ENCODE measurements at places on chromosomes 6 and 20.

GRCh38 chr6:74431873-74432580 lies 736.0 kb downstream of the CD109 start:
- no peak for DNase-seq

DNA sequence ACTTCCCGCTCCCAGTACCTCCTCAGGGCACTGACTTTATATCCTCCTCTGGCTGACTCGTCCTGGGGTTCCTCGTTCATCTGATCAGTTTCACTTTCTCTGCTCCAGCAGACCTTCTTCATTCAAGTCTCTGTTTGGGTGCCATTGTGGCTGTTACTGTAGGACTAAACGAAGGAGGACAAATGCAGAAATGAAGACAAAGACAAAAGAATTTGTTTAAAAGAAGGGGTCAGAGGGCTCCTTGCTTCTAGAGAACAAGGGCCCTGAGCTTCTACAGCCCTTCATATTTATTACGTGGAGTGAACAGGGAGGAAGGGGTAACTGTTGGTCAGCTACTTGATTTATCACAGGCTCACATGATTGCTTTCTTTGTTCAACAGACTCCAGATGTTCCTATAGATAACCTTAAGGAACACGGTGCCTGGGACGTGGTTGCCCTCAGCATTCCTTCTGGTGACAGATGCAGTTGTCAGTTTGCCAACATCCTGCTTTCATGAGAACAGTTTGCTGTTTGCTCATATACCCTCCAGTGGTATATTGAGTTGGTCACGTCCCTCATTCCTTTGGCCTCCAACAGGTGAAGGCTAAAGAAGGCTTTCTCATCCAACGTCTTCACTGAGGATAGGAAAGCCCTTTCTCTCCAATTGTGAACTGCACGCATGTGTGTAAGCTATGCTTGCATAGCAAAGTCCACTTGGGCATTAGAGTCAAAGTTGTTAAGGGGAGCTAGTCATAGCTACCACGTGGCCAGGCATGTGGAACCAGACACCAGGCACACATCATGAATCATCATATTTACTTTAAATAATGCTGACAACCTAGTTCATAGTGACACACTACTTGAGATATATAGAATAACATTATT lies 69.1 kb upstream of the BTN3A2 start:
- peak; percentile 55 for DNase-seq

GRCh38 chr6:3561725-3562124 lies 104.9 kb upstream of the SLC22A23 start:
- DNase-seq: no peak

- no peak for DNase-seq
Measured at GRCh38 chr6:156757849-156758248, 19.3 kb upstream of the ARID1B start.

GRCh38 chr6:1247056-1247455 lies 64.8 kb upstream of the FOXQ1 start:
- DNase-seq: no peak

- DNase-seq: no peak
Measured at GRCh38 chr6:108123946-108124345, 41.9 kb upstream of the NR2E1 start.

GRCh38 chr6:6052216-6052615 lies 45.5 kb upstream of the NRN1 start:
- DNase-seq: no peak

DNA sequence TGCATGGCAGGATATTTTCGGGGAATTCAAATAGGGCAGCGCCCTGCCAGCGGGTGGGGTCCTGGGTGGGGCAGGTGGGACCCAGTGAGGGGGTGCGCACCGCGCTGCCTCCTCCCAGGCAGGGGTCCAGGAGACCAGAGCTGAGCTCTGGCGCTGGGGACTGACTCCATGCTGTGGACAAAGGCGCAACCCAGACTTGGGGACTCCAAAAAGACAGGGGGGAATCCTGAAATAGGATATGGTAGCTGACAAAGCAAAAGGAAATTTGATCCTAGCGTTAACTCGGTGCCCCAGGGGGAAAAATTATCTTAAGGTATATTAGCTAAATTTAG lies 23.6 kb downstream of the TFAP2A start:
- DNase-seq: no peak

GRCh38 chr20:57986666-57987065 lies 241.8 kb downstream of the ANKRD60 start:
- DNase-seq: no peak

GRCh38 chr20:39067526-39068216 lies 105.5 kb downstream of the DHX35 start:
- no peak for DNase-seq

DNA sequence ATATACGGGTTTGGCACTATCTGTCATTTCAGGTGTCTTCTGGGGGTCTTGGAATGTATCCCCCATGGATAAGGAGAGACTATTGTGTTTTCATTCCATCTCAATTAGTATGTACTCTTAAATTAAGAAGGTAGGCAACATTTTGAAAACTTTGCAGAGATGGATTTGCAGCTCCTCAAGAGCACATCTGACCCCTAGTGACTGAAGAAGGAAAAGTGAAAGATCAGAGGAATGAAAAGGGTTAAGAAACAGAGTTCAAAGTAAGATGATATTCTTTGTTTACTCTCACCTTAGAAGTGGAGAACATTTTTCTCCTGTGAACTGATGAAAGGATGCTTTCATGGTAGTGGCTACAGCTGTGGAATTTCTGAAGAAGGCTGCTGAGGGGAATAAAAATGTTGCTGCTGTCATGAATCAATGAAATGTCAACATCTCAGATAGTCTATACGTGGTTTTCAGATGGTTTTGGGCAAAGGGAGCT lies 41.5 kb downstream of the SH3BGRL2 start:
- peak; percentile 21 for DNase-seq

GRCh38 chr20:24990810-24991252 lies 1.7 kb downstream of the APMAP start:
- DNase-seq: no peak

- DNase-seq: no peak
Measured at GRCh38 chr6:73743556-73743955, 47.6 kb downstream of the CD109 start.

DNA sequence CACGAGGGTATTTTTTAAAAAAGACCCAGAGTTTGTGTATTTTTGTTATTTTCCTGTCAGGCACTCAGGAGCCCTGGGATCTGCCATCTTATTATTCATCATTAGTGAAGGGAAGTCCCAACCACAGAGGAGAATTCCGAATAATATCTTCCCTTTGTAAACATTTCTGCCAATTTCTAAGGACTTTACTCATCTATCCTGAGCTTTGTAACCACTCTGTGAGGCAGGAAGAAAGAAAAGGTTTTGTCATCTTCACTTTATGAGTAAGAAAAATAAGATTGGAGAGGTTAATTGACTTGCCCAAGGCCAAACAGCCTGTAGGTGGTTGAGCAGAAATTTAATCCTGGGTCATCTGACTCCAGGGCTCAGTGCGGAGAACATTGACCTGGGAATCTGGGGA lies 23.0 kb upstream of the IYD start:
- DNase-seq: no peak

- no peak for DNase-seq
Measured at GRCh38 chr6:37809197-37809543, 10.4 kb upstream of the ZFAND3 start.

- no peak for DNase-seq
Measured at GRCh38 chr6:120764312-120764711, 570.0 kb downstream of the TBC1D32 start.

GRCh38 chr6:28953039-28953584 lies 29.3 kb upstream of the TRIM27 start:
- peak; percentile 78 for DNase-seq

GRCh38 chr6:94278146-94278545 lies 858.8 kb upstream of the EPHA7 start:
- DNase-seq: no peak

DNA sequence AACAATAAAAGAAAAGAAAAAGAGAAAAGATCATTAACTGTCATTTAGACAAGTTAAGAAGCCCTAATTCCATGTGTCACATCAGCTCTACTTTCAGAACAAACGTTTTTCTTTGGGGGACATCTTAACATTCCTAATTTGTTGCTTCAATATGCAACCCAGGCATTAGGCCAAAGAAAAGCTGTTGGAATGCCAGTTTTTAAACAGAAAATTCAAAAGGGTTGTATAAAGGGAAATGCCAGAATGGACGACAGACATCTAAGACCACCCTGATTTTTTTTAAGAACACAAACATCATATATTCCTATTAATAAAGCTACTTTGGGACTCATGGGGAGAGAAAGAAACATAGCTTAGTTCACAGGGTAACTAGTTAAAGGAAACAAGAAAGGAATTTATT lies 315.0 kb downstream of the GMDS start:
- no peak for DNase-seq

DNA sequence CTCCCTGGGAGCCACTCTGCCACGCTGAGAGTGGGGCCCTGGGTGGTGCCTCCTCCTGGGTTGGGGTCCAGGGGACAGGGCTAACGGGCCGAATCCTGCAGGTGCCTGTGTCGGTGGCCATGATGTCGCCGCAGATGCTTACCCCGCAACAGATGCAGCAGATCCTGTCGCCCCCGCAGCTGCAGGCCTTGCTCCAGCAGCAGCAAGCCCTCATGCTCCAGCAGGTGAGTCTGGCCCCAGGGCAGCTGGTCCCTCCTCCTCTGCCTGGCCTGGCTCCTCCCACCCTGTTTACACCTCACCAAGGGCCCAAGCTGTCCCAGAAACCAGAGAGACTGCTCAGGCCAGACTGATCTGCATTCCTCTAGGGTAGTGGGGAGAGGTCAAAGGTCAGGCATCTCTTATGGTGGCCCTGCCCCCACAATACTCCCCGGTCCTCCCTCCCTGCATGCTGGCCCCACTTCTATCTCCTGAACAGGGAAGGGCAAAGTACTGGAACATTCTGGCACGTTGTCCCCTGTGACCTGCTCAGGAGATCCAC lies 38.6 kb downstream of the FOXP4 start:
- no peak for DNase-seq

DNA sequence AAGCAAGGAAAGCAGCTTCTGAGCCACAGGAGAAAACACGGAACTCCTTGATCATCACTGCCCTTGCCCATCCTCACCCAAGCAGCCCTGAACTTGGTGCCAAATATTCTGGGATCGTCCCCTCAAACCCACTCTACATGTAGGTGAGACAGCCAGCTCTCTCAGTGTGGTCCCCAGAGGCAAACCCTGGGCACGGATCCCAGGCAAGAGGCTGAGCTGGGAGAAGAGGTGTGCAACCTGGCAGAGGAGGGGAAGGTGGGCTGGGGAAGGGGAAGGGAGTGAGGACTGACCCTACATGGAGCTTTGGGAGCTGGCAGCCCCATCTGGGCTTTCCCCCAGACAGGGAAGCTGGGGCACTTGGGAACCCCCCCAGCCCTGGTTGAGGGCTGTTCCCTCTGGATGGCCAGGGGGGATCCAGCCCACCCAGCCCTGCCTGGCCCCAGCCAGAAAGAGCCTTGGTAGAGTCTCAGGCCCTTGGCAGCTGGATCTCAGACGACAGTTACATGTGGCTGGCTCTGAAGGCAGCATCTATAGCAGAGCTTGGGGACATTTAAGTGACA lies 186.2 kb upstream of the CST7 start:
- DNase-seq: no peak

DNA sequence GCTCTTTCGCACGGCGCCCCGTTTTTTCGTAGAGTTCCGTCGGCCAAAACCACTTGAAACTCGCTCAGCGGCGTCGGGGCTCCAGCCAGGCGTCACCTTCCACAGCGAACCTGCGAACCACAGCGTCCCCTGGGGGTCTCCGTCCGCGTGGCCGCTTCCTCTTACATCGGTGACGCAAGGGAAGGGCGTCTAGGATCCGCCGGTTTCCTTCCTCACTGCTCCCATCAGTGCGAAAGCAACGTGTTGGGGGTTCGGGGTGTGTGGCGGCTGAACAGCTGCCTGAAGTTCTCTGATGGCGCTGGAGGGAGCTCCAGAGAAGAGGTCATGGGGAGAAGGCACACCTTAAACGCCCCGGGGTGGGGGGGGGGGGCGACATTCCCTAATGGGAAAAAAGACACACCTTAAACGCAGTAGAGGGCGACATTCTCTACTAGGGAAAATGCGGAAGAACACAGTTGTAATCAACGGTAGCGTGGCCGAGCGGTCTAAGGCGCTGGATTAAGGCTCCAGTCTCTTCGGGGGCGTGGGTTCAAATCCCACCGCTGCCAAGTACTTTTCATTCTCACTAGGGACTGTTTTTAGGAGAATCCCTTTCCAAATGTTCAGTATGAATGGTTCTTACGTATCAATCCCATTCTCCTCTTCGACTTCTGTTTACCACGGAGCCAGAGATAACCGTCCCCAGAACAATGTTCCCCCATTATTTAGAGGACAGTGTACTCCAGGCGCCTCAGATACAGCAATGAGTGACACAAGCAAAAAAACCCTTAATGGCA lies 16.4 kb downstream of the ZNF311 start:
- DNase-seq: peak; percentile 93

DNA sequence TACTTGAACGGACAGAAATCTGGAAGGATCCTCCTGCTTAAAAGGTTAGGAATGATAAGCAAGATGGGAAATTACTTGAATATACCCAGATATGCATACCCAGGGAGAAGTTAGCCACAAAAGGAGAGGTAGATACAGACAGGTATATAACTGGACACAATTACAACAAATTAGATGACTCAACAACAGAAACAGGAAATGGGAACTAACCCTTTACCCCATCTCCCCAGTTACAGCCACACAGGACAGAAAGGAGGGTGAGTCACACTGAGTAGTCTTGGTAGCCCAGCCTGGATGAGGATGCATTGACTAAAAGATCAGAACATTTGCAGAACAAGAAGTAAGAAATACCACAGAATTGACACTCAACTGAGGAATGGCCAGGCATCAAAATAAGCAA lies 61.2 kb downstream of the C6orf52 start:
- DNase-seq: peak; percentile 89

- DNase-seq: peak; percentile 37
Measured at GRCh38 chr6:111406200-111406721, 76.8 kb downstream of the REV3L start.
